ENCODE measurements at places on chromosomes 6 and 20.
A peak's percentile ranks its signal among the peaks of the same experiment; 100 is the strongest.

DNA sequence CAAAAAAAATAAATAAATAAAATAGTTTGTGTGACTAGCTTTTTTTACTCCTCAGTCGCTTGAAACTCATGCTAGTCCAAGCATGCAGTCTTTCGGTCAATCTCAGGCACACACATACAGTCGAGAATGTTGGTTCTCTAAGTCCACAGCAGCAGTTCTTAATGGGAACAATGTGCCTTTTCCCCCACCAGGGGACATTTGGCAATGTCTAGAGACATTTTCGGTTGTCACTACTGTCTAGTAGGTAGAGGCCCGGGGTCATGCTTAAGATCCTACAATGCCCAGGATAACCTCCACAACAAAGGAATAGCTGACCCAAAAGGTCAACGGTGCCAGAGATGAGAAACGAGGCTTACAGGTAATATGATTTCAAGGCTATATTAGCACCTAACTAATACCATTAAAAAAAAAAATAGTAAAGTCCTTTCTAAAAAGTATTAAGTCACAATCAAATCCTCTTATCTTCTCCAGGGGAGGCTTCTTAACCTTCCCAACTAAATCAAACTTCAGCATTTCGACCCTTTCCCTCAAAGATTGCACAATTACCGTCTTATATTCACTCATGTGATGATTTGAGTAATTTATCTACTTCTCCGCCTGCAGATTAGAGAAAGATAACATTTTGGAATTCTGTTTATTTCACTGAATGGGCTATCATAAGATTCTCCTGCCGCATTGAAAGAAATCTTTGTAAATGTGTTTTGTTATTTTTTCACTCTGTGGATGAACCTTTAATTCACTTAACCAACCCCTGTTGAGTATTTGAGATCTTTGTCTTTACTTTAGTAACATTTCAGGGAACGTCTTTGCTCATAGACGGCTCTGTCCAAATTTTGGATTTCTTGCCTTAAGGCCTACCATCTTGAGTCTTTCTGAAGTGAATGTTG, 8.1 kb upstream of the SALL4 start:
- DNase-seq = no peak

GRCh38 chr20:17339000-17339399, 112.2 kb downstream of the PCSK2 start:
- no peak for DNase-seq

DNA sequence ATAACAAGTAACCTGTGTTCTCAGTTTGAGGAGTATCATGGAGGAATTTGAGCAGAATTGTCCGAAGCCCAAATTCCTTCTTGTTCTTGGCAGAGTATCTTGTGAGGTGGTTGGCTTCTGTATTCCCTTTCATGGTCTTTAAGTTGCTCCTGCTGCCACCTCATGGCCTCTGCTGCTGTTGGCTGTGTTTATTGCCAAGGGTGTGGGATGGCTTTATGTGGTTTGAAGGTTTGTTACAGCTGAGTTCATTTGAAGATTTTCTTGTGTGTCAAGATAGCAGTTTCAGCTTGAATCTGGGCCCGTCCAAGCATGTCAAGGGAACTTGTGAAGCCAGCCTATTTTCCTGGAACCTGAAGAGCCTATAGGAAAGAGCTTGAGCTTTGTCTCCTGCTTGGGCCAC, 20.2 kb upstream of the TTK start:
- no peak for DNase-seq

DNA sequence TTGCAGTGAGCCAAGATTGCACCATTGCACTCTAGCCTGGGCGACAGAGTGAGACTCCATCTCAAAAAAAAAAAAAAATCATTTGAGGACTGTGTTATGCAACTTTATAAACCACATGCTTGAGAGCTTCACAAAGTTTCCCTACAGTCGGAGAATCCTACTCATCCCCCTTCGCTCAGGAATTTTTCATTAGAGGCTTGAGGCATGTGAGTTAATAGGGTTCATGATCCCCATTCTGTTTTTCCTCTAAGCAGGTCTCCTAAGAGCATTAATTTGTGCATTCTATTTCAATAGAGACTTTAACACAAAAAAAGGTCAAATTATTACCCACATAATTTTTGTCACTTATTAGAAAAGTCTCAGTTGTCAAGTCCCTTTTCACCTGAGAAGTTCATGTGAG, 103.7 kb upstream of the SOX4 start:
- no peak for DNase-seq

- no peak for DNase-seq
Measured at GRCh38 chr6:56490993-56491392, 151.7 kb downstream of the DST start.

- DNase-seq = no peak
Measured at GRCh38 chr6:130132286-130132701, 90.5 kb downstream of the SAMD3 start.

GRCh38 chr20:3203315-3204123, 963 bp downstream of the DDRGK1 start:
- DNase-seq = no peak

GRCh38 chr6:11921017-11921438, 91.1 kb upstream of the HIVEP1 start:
- no peak for DNase-seq

DNA sequence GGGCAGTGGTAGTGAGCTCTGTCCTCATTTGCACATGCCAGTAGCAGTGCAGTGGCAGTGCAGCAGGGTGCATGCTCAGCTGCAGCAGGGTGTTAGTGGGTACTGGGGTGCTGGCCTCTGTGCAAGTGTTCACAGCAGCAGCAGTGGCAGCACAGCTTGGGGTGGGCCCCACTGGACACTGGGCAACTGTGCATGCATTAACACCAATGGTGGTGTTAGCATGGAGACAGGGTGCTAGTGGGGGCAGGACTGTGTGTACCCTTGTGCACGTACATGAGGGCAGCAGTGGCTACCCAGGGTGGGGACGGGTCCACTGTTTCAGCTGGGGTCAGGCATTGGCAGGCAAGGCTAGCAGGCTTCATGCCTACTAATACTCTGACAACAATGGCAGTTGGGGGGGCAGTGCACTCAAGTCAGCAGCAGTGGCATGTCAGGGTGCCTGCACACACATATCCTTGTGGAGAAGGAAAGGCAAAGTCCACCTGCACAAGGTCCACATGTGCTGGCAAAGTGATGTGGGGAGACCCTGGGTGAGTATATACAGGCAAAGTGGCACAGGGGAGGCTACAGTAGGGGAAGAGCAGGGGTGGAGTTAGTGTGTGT, 60.2 kb downstream of the UNC5CL start:
- no peak for DNase-seq

GRCh38 chr6:27279513-27280063, 32.1 kb downstream of the PRSS16 start:
- DNase-seq = peak; percentile 24

GRCh38 chr6:107491138-107491609, 1.3 kb downstream of the SOBP start:
- peak; percentile 43 for DNase-seq

DNA sequence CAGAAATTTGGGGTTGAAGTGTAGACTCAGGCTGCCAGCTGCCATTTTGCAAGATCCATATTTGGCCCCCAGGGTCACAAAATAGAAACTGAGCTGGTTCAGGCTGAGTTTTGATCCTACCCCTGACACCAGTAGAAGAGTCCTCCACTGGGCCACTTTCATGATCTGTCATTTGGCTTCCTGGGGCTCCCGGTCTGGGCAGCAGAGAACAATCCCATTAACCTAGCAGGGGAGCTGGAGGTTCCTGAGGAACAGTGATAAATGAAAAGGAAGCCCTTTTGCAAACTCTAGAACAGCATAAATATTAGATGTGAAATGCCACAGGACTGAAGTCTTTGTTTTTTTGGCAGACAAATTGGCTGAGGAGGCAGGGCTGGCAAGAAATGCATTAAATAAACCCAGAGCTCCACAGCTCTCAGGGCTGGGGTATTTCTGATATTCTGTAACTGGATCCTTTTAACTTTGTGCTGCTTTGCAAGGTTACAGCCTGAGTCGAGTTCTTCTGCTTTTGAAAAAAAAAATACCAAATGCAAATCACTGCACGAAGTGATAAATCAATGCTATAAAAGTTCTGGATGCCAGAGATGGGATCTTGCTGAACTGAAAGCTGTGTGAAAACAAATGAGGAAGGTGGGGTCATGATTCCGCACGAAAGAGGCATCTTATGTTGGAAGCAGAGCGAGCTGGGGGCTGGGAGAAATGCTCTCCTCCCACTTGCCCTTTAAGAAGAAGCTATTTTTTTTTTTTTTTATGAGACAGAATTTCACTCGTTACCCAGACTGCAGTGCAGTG, 64.4 kb downstream of the SULF2 start:
- no peak for DNase-seq

DNA sequence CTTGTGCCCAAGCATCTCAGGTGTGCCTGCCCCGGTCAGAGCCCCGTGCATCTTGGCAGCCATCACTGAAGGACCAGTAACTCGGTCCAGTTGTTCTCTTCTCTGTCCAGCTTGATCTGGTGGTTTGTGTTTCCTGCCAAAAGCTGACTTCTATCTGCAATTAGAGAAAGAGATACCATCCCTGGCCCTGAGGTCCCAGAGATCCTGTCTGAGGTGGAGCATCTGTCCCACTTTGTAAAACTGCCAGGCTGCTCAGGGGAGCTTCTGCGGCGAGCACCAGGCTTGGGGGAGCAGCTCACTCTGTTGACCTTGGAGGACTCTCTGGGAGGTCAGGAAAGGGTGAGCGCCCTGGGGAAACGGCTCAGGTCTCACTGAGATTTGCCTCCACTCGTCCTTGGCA, 35.1 kb downstream of the MYT1 start:
- DNase-seq = no peak

DNA sequence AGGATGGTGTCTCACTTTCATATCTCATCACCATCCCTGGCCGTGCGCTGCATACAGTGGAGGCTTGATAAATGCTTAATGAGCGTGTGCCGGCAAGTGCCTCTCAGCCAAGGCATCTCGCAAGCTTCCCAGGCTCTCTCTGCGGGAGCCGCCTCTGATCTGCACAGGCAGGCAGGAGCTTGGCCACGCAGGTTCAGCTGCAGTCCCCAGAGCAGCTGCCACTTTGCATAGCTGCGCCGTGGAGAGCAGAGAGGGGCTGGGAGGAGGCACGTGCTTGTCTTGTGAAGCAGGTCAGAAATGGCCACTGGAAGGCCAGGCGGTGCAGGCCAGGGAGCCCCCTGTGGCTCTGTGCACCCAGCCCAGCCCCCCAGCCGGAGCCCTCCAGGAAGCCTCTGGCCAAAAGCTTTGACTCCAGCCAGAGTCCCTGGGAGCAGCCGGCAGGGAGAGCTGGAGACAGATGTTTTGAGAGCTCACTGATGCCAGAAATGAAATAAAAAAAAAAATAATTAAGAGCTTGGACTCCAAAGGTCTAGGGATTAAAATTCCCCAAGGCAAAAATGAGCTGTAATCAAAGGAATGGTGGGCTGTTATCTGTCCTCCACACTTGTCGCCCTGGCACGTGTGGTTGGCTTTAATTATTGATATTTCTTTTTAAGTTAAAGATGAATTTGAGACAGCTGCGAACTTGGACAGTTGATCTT, 377.0 kb downstream of the CDH4 start:
- peak; percentile 1 for DNase-seq

DNA sequence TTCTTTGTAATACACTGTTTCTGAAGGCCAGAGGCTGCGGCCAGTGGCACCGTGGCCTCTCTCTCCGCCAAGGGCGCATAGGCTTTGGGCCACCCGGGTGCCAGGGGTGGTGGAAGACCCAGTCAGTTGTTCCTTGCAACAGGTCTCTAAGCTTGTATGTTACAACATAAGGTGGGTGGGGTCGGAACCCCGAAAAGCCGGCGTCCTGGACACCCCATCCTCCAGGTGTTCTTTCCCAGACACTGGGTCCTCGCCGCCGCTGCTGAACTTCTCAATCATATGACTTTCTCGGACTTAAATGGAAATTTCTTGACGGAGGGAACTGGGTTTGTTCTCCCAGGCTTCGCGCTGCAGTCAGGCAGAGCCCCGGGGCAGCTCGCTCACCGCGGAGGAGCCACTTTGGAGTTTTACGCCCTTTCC, 983 bp upstream of the KCNQ5 start:
- DNase-seq = peak; percentile 34

DNA sequence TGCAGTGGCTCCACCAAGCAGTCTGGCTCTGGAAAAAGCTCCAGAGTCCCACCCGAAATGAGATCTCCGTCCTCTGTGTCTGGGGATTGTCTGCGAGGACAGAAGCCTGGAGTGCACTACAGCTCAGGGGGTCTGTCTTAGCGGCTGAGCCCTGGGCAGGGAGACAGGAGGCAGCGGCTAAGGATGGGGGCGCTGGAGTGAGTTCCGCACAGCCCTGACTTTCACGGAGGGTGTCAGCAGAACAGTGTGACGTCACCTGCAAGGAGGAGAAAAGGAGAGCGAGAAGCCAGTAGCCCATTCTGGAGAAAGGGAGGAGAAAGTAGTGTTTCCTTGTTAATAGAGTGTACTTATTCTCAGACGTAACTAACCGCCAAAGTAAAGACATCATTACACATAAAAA, 97.6 kb downstream of the FAM50B start:
- DNase-seq = no peak

- DNase-seq = peak; percentile 63
Measured at GRCh38 chr6:127641905-127642304, 64.9 kb downstream of the C6orf58 start.

DNA sequence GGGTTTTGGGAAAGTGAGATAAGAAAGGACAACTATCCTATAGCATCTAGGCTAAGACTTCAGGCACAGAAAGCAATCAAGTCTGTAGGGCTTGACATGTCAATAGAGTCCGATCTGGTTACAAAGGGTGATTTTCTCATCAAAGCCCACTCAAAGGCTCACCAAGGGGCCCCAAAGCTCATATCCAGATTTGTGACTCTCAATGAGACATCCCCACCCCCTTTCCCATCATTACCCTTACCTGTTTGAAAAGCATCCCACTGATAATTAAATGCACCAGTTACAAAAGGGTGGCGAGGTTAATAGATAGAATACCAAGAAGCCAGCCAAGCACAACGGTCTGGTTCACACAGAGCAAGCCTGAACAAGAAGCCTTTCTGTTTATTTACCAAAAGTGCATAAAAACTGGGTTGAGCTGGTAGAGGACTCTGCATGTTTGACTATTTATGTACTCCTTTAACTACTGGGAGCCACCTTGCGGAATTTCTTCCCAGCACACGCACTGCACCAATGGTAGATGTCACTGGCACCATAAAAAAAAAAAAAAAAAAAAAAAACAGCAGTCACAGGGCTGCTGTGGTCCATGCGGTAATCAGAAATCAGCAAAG, 6.1 kb downstream of the JAG1 start:
- DNase-seq = no peak

DNA sequence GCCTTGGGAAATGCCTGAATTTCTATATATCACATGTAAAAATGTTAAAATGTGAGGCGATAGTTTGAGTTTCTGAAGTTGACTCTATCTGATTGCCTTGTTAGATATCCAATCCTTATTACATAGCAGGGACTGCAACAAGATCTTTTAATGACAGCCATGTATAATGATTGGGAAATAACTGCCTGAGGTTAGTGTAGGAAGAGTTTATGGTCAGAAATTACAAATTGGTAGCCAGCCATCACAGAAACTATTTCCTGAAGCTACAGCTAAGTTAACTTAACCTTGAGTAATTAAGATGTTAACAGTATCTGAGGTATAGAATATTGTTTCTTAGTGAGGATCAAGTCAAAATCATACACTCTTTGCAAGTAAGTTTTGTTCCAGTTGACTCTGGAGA, 41.0 kb downstream of the AKIRIN2 start:
- DNase-seq = no peak

GRCh38 chr6:62345962-62346689, 60.1 kb upstream of the KHDRBS2 start:
- DNase-seq = no peak

- DNase-seq = no peak
Measured at GRCh38 chr6:38234141-38234540, 405.6 kb downstream of the BTBD9 start.
